ENCODE measurements at places on chromosomes 12 and 14.

GRCh38 chr14:54671537-54671936 is 104.6 kb downstream of the SAMD4A start:
- DNase-seq: no peak

DNA sequence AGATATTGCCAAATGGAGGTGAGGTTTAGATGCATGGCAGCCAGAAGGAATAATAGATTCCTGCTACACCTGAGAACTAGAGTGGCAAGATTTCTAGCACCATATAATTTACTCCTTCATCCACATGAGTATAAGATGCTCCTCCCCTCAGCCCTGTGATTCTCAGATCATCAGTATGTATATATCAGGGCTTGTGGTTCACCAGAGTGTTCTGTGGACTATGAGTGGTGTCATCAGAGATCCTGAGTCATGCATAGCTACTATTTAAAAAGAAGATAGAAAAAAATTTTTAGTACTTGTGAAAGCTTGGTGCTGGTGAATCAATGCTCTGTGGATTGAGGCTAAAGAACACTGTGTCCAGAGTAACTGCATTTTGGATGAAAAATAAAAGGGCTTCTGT is 285.9 kb downstream of the BMP4 start:
- DNase-seq: no peak

DNA sequence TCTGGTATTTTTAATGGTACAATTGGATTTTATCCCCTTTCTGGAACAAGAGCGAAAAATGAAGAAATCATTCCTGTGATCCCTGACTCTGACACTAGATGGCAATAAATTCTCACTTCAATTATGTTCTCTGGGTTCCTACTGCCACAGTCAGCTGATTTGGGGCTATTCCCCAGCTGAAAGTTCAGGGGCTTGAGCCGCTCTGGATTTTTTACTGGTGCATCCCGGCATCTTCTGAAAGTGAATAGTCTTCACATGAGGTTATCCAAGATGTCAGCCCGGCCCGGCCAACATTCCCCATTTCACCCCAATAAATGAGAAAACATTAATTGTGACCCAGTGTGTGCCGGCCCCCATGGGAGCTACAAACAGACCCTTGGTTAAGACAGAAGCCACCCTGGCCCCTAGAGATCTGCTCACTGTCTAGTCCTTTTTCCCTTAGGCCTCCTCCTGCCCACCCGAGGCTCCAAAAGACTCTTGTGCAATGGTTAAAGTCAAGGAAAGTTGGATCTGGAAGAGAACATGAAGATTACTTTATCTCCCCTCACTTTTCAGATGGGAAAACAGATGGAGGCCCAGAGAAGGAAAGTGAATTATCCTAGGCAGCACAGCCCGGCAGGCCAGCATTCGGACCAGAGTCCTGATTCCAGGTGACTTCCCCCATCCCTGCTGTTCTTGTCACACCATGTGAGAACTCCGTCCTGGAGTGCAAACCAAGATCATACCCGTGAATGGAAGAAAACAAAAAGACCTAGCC is 20.8 kb downstream of the CKAP4 start:
- peak; percentile 74 for DNase-seq

DNA sequence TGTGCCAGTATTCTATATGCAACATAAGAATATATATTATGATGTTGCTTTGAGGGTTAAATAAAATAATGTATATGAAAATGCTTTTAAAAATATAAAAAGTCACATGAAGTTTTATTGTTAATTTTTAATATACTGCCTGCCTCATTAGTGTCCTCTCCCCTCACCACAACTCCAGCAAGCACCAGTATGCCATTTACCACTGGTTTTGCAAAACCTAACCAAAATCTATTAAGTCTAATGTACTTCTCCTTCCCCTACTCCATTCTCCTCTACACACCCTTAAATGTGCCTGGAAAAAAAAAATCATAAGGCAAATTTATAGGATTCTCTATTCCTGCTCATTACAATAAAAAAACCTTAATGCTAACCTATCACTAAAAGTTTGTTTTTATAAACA is 24.0 kb upstream of the GNG2 start:
- no peak for DNase-seq

GRCh38 chr14:51889851-51890250 is 29.4 kb downstream of the GNG2 start:
- DNase-seq: no peak

GRCh38 chr12:68403296-68403695 is 71.1 kb upstream of the MDM1 start:
- DNase-seq: no peak

DNA sequence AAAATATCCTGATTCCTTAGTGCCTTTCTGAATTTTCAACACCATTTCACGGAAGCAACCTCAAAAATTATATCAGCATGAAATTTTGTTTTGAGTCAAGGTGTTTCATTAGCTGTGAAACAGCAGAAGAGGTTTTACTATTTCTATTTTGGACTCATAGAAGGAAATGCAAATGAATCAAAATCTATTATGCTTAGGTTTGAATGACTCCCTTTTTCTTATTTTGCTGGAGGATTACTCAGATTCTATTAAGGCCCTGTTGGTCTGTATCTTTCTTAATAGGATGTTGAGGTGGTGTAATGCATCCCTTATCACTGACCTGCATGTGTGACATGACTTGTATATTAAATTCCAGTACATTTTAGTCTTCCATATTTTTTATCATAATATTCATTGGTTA is 165.8 kb downstream of the TMTC2 start:
- no peak for DNase-seq

- DNase-seq: no peak
Measured at GRCh38 chr12:109162551-109162950, 46.2 kb downstream of the ACACB start.

DNA sequence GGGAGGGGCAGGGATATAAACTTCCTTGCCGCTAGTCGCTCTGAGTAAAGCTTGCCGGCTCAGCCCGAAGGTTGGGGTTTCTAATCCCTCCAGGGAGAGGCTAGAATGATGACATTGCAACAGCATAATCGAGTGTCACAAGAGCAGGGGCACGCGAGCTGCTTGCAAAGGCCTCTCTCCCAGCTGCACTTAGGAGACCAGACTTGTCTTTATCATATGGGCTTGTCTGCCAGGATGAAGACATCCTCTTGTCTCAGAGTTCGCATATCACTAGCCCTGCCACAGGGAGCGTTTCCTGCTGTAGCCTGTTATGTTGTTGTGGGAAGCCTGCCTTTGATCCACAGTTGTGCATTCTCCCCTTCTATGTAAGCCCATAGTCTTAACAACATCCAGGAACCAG is 180.0 kb downstream of the ESR2 start:
- peak; percentile 48 for DNase-seq

GRCh38 chr12:101204602-101205304 is 5.3 kb downstream of the SLC5A8 start:
- no peak for DNase-seq

DNA sequence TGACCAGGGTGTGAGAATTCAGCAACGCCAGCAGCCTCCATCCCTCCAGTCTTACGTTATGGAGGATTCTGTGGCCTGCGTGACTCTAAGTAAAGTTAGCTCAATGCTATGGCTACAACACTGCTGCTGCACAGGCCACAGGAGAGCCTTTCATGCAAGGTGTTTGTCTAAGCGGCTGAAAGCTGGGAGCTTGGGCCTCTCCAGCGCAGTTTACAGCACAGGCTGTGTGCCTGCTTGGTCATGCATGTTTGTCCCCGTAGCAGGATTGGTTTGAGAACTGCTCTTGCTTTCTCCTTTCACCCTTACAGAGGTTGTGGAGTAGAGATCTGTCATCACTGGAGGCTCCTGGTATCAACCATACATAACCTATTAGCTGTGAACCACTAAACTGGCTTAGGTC is 113.1 kb upstream of the TMCC3 start:
- DNase-seq: no peak

GRCh38 chr12:17035372-17035771 is 429.4 kb upstream of the LMO3 start:
- DNase-seq: no peak

DNA sequence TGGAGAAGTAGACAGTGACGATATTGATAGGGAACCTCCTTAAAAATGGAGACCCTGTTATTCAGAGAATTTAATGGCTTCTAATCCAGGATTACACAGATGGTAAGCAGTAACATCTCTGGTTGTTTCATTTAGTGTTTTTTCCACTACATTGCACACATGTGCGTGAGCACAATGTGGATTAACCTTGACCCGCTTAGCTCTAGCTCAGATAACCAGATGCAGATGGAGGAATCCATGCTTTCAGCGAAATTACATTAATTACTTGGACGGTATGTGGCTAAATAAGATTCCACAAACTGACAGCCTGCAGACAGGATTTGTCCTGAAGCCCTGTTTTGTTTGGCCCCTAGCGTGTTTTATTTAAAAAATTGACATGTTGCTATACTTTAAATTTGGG is 378.4 kb downstream of the CCDC91 start:
- no peak for DNase-seq

DNA sequence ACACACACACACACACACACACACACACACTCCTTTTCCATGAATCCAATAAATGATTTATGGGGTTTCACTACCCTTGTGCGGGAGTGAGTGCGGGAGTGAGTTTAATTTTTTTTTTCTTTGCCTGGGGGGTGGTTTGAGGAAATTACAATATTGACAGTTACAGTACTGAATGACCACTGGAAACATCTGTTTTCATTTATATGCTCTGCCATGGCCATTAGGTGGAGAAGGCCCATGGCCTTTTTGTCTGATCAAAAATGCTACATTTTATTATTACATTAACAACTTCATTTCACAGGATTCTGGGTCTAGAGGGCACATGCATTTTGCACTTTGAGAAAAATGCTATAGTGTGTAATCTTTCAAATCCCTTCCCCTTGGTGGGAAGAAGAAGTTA is 5.9 kb downstream of the TBX3 start:
- no peak for DNase-seq

- DNase-seq: peak; percentile 95
Measured at GRCh38 chr12:110928700-110929099, 8.3 kb upstream of the MYL2 start.

DNA sequence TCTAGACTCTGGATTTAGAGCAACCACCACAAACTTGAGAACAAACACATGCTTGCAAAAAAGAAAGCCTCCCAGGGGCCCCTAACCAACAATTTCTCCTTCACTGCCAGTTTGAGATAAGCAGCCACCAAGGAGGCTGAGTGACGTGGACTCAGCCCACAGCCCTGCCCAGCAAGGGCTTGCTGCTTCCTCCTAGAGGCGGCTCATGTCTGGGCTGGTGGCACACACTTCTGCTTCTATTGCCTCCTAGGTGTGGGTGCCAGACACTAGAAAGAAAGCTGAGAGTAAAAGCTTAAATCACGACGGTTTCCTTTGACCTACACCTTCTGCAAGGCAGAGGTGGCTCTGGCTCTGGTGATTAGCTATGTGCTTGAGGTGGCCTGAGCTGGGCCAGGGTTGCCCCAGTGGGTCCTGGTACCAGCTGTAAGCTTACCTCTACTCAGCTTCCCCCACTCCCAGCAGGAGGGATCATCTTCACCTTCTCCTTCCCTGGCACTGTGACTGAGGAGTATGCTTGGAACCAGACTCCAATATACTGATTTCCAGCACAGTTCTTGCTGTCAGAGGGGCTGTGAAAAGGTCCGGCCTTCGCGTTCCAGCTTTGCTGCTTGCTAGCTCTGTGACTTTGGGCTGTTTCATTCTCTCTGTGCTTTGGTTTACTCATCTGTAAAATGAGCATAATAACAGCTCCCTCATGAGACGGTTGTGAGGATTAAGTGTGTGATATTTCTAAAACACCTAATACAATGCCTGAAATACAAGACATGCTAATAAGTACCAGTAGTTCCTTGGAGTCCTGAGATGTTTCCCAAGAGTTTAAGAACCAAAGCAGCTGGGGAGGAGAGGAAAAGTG is 89.7 kb upstream of the PARP11 start:
- peak; percentile 33 for DNase-seq

- no peak for DNase-seq
Measured at GRCh38 chr12:6295094-6295811, 15.2 kb upstream of the PLEKHG6 start.
